ENCODE measurements at places on chromosomes 1 and 21.

GRCh38 chr1:19250629-19251304 is 557 bp downstream of the EMC1 start:
- DNase-seq, result no peak

DNA sequence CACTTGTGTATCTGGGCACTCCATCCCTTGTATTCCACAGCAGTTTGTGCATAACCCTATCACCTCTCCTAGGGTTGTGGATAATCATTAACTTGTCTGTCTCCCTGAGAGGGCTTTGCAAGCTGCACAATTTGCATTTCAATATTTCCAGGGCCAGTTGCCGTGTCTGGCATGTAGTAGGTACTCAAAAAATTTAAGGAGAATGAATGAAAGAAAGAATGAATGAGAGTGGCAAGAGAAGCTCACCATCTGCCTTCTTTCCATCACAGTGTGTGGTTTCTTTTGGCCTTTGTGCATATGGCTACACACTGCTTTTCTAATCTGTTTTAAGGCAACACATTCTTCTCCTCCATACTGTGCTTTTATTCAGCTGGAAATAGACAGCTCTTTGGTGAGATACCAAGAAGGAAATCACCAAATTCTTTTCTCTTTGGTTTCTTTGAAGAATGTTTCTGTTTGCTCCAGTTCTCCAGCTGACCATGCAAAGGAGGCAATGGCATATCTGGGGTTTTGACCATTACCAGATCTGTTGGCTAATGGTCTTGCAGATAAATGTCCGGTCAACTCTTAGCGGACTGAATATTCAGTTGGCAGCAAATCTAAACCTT is 49.4 kb downstream of the NGF start:
- no peak for DNase-seq

DNA sequence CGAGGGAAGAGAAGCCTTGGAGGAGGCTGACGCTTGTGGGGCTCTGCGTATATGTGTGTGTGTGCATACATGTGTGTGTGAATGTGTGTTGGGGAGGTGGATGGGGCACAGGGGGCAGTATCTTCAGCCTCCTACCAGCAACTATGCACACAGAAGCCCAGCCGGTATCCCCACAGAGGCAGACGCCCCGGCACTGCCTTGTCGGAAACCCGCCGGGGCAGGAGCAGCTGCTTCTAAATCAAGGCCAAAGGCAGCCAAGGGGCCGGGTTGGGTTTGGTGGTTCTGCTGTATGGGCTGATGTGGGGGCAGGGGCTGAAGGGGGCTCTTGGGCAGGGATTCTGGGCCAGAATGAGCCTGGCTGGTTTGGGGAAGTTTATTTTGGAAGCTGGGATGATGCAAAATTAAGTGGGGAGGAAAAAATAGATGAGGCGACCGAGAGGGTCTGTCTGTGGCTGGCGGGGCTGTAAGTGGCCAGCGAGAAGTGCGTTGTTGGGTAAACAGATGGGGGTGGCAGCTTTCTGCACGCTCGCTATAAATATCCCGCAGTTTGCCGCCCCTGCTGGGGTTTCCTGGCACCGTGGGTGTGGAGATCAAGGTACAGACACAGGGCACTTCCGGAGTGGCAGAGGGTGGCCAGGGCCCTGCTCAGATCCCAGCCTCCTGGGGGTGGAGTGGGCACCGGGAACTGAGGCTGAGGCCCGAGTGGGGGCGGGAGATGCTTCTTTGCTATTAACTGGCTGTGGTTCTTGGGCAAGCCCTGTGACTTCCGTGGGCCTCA is 11.0 kb upstream of the WNT4 start:
- no peak for DNase-seq

DNA sequence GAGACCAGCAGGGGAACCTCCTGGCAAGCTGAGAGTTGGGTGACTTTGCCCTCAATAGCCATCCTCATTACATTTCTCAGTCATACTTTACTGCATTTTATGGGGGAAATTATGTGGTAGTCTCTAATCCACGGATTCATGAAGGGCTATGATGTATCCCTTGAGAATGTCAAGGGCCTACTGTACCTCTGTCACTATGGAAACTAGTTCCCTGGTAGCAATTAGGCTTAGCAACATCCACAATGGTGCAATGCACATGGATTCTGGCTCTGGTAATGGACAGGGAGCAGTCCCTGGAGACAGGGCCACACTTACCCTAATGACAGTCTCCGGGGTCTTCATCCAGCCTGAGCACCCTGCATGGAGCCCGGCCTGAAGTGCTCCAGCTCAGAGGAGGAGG is 26.5 kb downstream of the LRRN2 start:
- DNase-seq, result no peak

GRCh38 chr1:210882414-210883221 is 251.3 kb downstream of the KCNH1 start:
- no peak for DNase-seq

- no peak for DNase-seq
Observed at GRCh38 chr21:34882719-34883131, 166.4 kb downstream of the RUNX1 start.

GRCh38 chr1:202088206-202088605 is 34.5 kb upstream of the GPR37L1 start:
- DNase-seq, result no peak

GRCh38 chr1:219555031-219555692 is 57.7 kb downstream of the ZC3H11B start:
- no peak for DNase-seq

DNA sequence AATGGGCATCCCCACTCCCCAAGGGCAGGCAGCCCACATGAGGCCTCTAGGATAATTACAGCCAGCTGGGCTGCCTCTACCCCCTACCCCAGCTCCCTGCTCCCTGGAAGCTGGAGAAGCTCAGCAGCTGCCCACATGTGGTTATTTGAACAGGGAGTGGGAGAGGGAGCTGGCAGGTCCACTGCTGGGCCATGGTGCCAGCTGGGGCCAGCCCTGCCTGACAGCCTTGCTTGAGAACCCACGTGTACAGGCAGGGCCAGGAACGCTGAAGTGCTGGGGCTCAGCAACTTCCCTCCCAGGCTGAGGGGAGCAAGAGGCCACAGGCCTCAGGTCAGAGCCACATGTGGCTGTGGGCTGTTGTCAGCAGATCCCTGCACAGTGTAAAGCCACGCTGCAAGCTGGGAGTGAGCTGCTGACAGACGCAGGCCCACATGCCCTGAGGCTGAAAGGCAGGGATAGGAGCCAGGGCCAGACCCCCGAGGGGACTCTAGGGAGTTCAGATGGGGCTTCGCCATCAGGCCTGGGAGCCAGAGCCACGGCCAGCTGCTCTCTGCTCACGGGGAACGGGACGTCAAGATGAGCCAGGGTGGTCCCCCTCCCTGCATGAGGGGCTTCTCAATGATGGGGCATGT is 129.0 kb downstream of the SYF2 start:
- DNase-seq, result no peak

GRCh38 chr1:201173736-201174135 is 16.9 kb upstream of the IGFN1 start:
- DNase-seq, result no peak

DNA sequence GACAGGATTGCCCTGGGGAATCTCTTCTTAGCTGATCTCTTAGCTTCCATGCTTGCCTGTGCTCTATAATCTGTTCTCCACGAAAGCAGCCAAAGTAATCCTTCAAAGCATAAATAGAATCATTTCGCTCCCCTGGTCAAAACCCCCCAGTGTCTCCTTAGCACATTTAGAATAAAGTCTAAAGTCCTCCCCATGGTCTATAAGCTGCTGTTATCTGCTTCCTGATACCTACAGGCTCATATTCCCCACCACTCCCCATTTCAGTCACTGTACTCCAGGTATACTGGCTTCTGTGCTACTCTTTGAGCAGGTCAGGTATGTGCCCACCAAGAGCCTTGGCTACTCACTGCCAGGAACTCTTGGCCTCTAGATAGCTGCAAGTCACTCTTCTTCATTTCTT is 2.9 kb downstream of the S100A12 start:
- DNase-seq, result no peak

DNA sequence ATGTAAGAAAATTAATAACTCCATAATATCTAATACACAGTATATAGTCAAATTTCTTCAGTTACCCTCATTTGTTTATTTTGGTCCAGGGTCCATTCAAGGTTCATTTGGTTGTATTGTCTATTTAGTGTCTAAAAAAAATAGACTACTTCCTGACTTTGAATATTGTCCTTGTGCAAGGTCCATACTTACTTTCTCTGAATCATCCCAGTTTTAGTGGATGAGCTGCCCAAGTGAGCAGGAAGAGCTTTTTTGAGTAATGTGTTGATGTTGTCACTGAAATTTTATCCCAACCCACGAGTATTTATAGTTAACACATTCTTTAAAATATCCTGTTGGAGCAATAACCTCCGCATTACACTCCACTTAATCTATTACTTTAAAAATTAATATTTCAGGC is 45.6 kb upstream of the FASLG start:
- DNase-seq, result no peak

DNA sequence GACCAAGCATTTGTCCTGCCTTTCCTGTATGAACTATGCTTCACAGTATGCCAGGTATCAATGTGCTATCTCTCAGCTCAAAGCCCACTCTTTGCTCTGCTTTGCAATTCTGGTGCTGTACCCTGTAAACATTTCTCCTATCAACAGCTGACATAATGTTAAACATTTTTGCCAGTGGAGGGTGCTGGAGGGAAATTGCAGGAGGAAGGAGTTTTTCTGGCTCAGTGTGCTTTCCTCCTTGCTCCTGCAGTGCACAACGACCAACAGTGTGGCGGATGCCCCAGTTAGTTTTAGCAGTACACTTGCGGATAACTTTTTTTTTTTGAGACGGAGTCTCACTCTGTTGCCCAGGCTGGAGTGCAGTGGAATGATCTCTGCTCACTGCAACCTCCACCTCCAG is 67.1 kb upstream of the PTGFRN start:
- no peak for DNase-seq

DNA sequence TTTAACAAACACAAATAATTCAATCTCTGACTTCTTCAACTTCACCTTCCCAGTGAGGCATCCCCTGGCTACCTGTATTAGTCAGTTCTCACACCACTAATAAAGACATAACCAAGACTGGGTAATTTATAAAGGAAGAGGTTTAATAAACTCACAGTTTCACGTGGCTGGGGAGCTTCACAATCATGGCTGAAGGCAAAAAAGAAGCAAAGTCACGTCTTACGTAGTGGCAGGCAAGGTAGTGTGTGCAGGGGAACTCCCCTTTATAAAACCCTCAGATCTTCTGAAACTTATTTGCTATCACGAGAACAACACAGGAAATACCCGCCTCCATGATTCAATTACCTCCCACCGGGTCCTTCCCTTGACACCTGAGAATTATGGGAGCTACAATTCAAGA is 478.5 kb downstream of the ADGRL2 start:
- no peak for DNase-seq

- DNase-seq, result peak; percentile 45
Observed at GRCh38 chr1:27097484-27097917, 57.4 kb downstream of the SLC9A1 start.

- no peak for DNase-seq
Observed at GRCh38 chr1:3879787-3880428, 20.2 kb downstream of the C1orf174 start.

- no peak for DNase-seq
Observed at GRCh38 chr1:46133781-46134350, 1.4 kb upstream of the PIK3R3 start.

DNA sequence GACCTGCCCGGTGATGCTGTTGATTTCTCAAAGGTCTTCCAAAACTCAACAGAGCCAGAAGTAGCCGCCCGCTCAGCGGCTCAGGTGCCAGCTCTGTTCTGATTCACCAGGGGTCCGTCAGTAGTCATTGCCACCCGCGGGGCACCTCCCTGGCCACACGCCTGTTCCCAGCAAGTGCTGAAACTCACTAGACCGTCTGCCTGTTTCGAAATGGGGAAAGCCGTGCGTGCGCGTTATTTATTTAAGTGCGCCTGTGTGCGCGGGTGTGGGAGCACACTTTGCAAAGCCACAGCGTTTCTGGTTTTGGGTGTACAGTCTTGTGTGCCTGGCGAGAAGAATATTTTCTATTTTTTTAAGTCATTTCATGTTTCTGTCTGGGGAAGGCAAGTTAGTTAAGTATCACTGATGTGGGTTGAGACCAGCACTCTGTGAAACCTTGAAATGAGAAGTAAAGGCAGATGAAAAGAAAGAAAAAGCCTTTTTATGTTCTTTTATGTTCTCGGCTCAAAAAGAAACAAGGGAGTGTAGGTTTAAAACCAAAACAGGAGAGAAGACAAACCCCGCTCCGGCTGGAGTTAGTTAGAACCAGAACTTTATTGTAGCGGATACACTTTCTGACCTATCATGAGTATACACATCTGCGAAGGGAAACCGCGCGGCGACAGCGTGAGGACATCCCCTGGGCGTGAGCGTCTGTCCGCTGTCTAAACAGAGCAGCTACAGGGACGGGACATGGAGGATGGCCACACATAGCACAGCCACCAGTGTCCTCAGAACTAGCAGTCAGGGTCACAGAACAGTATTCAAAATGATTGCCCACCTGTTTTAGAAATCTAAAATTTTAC is 77.1 kb downstream of the PIK3CD start:
- no peak for DNase-seq

- no peak for DNase-seq
Observed at GRCh38 chr1:48876330-48876785, 99.7 kb upstream of the BEND5 start.

DNA sequence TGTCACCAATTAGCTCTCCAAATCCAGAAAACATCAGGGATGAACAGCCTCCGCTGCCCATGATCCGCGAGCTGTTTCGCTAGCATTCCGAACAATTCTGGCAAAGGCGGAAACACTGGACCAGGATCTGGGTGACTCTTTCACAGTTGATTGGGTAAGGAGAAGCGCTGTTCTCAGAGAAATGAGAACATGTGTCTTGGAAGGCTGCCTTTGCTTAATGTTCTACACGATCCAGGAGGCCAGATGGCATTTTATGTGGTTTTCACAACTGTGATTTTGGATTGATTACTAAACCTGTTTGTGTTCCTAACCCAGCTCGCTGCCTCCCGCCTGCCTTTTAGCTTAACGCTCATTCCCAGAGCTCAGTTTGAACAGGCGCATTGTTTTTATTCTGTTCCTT is 144.0 kb downstream of the KIF26B start:
- DNase-seq, result no peak

DNA sequence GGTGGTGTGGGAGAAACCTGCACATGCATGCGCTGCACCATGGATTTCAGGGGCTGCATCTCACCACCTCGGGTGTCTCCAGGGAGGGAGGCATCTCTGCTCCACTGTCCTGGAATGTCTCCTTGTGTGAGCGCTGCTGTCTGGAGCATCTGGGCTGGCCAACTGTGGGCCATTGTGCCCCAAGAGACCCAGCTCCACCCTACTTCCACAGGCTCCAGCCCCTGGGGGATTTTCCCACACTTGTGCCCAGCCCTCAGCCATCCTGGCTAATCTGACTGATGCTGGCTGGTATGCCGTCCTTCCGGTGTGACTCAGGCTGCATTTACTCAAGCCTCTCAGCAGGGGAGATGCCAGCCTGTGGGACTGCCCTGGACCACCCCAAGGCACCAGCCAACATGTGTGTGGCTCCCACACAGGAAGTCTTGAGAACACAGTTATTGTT is 62.0 kb downstream of the TRIM11 start:
- no peak for DNase-seq

GRCh38 chr21:36021251-36021837 is 39.0 kb downstream of the SETD4 start:
- DNase-seq, result no peak

- no peak for DNase-seq
Observed at GRCh38 chr1:17080880-17081279, 27.0 kb upstream of the SDHB start.

- DNase-seq, result no peak
Observed at GRCh38 chr1:244242446-244242845, 191.4 kb downstream of the ZBTB18 start.
